ENCODE measurements at places on chromosomes 6 and 20.
A peak's percentile ranks its signal among the peaks of the same experiment; 100 is the strongest.

DNA sequence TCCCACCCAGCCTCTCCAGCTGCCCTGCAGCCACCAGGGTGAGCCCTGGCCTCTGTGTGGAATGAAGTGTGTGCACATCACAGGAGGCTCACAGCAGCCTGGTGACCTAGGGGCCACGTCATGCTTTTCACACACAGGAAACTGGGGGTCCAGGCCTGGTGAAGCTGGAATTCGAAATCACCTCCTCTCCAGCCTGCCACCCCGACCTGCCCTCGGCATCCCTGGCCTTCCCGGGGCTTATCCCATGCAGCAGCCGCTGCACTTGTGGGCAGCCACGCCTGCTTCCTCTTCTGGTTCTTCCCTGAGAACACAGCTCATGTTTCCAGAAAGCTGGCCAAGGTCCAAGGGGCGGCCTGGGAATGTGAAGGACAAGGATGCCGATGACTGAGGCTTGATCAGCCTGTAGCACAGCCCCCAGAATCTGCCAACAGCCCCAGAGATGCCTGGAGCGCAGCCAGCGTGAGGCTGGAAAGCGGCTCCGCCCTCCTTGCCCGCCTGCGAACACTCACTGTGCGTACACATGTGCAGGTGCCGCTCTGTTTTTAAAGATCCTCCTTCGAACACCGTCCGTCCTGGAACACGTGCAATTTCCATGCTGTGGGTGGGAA is 4.2 kb upstream of the NTSR1 start:
- DNase-seq: peak; percentile 91

DNA sequence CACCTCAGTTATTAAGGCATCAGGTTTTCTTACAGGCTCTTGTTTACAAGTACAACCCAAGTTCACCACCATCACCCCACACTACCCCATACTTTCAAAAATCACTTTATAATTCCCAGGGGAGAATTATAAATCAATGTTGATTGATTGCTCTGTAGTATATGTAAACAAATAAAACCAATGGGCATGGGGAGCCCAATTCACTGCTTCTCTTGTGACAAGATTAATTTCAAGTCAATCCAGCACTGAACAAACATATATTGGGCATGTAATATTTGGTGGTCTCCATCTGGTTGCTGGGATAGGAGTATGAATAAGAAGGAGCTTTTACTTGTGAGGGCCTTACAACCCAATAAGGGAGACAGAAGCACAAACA is 95.8 kb downstream of the CLVS2 start:
- no peak for DNase-seq

DNA sequence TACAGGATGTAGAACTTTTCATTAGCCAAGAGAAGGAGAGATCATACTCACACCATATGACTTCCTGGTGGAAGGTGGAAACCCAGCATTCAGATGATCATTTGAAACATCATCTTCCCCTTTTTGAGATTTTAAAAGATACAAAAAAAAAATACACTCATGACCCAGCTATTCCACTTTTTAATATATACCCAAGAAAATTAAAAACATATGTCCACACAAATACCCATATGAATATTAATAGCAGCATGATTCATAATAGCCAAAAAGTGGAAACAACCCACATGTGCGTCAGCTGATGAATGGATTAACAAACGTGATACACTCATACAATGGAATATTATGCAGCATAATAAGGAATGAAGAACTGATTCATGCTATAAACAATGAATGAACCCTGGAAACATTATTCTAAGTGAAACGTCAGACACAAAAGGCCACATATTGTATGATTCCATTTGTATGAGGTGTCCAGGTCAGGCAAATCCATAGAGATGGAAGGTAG is 130.0 kb upstream of the SGK1 start:
- DNase-seq: peak; percentile 85

- DNase-seq: no peak
These were observed 5.1 kb downstream of the PEX6 start for GRCh38 chr6:42973926-42974325.

DNA sequence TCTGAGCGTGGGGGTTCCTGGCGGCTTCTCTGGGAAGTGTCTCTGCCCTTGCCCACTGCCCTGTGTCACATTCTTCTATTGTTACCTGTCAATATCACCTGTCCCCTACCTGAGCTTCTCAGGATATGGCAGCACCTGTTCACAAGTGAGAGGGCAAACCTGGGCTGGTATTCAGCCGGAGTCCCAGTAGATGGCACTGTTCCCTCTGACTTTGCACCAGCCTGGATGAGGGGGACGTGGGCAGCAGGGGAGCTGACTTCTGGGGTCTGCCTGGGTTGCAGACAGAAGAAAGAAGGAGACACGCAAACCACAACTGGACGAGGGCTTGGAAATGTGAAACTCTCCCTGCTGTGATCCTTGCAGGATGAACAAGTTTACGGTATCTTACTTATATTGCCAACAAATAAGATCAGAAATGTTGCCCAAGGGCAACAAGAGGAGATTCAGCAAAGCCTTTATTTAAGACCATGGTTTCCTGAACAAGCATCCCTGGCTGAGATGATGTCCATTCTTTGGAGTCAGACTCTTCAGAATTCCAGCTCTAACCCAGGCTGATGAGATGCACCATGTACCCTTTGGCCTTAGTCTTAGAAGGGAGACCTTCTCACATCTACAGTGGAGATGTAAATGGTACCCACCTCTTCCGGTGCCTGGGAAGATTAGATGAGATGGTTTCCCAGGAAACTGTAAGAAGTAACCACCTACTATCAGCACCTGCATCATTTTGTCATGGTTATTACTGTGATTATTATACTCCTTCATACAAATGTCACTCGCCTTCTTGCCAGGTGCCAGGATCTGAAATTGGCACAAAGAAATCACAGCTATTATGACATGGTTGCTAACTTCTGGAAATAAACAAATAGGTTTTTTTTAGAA is 400.0 kb upstream of the CDH4 start:
- no peak for DNase-seq

DNA sequence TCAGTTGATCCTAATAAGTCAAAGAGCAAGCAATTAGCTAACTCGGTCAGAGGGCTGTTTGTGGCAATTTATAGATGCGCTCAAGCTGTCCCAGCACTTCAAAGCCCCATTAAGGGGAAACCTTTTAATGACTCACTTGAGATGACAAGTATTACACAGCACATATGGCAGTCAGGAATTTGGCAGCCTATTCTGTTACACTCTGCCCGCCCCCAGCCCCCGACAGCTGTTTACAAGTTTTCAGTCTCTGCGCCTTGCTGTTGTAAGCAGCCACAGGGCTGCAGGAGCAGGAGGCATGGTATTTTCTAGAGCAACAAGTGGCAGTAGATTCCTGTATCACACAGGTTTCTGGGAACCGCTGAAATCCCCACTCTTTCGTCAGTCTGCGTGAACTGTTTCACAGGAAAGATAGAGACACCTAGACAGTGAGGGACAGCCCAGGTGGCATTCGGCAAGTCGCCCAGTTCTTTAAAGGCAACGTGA is 263.0 kb downstream of the FOXC1 start:
- DNase-seq: peak; percentile 32

DNA sequence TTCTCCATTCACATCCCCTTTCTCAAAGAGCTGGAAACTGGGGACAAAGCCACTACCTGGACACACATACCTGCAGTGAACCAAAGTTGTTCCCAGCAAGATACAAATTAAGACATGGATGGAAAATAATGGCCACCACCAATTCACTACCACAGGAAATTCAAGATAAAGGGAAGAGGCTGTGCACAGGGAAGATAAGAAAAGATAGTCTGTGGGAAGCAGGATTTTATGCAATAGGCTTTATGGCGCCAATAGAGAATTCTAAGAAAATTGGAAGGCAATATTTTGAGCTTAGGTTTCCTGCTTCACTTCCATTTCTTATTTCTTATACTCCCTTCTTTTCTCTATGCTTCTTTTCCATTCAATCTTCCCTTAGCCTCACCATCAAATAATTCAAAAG is 9.9 kb downstream of the GPX6 start:
- no peak for DNase-seq

DNA sequence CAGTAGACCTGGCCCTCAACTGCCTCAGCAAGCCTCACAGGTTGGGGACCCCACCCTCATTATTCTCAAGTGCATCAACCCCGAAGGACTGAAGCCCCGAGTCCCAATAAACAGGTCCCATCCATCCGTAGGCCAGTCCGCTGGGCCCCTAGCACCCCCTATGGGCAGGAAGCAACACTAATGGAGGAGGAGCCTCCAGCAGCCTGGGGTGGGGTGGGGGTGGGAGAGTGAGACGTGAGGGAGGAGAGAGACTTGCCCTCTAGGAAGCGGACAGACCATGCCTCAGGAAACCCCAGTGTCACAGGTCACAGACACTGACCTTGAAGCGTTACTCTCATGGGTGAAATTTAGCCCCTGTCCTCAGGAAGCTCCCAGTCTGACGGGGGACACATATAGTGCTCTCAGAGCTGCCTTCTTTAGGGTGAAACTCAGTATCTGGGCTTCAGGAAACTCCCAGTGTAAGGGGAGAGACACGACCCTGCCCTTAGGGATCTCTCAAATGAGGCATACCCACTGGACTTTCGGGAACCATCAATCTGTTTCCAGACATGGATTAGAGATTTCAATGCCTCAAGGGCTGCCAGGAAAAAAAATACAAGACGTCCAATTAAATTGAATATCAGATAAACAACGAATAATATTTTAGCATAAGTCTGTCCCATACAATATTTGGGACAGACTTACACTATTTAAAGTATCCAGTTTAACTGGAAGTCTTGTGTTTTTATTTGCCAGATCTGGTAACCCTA is 125.8 kb downstream of the MRPL14 start:
- DNase-seq: no peak

DNA sequence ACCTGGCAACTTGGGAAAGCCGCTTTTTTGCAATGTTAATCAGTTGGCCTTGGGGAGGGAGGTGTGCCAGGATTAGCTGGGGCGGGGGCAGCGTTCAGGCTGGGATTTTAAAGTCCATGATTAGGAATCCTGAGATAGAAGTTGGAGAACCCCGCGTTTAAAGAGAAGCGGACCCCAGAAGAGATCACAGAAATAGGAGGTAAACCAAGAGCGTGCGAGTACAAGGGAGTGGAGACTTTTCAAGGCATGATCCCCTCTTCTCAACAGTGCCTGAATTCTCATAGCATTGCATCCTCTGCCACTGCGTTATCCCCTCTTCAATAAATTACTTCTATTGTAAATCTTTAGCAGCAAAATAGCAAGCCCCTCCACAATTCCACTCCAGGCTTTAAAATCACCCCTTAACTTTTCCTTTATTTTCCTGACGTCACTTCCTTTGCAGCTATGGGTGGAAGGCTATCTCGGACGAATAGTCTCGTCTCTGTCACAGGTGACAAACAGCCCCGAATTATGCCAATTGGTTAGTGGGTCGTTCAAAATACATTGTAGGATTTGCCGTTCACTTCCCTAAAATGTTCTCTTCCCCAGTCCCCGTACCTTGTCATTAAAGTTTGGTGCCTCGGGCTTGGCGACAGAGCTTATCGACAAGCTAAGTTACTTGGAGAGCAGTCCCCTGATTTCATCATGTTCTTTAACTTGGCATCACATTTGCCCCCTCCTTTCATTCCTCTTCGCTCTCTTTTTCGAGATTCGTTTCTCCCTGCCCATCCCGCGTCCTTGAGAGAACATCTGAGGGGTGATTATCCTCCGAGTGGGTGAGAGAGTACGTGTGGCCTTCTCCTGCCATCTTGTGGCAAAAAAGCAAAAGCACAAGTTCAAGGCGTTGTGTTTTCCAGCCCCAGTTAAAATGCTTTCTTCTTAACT is 17.1 kb downstream of the OR2B2 start:
- peak; percentile 89 for DNase-seq

- peak; percentile 28 for DNase-seq
These were observed 118.9 kb downstream of the ARMC2 start for GRCh38 chr6:108966855-108967755.

- DNase-seq: peak; percentile 76
These were observed 8.1 kb downstream of the SYNJ2 start for GRCh38 chr6:157989541-157990289.

- no peak for DNase-seq
These were observed 112.2 kb downstream of the TASP1 start for GRCh38 chr20:13526551-13526950.

DNA sequence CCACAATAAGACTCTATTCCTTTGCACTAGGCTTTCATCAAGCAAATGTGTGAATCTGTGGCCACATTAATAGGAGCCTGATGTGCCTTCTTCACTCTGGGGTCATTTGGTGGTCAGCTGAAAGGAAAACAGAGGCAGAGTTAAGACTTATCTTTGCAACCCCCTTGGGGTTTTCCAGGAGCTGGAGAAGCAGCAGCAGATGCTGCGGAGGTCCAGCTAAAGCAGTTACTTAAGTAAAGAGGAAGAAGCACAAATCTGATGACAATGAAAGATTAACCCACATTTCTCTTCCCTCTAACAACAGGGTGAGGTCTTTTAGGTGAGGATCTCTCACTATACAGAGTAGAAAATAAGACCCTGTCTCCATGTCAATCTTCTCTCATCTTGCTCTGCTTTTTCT is 45.4 kb upstream of the QKI start:
- no peak for DNase-seq

GRCh38 chr6:56515081-56515905 is 127.4 kb downstream of the DST start:
- no peak for DNase-seq

- no peak for DNase-seq
These were observed at the start of gene AIG1 for GRCh38 chr6:143060806-143061596. AIG1 (plus strand) TSS chr6:143060889; CDS start chr6:143060926, 37 bp downstream.

DNA sequence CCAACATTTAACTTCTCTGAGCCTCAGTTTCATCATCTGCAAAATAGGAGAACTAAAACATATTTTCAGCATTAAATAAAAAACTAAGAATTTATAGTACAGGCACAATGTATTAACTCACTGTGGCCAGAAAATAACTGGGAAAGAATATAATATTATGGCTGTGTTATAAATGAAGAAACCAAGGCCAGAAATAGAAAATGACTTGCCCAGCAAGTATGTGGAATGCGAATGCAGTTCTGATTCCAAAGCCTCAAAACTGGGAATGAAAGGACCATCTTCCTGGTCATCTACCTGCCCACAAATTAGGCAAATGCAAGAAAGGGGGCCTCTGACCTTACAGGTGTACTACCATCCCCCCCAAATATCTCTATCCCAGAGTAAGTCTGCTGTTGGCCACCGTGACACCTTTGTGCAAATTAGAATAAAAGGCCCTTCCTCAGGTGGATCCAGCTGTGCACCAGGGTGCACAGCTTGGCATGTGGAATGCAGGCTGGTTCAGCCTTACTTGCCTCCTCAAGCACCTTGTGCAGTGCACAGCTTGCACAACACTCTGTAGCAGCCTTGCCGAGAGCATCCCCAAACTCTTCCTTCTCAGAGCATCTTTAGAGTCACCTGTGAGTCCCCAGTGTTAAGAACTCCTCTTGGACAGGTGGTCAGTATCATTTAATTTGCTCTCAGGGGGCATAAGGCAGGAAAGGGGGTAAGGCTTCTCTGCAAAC is 4.4 kb downstream of the SLC13A3 start:
- DNase-seq: no peak

DNA sequence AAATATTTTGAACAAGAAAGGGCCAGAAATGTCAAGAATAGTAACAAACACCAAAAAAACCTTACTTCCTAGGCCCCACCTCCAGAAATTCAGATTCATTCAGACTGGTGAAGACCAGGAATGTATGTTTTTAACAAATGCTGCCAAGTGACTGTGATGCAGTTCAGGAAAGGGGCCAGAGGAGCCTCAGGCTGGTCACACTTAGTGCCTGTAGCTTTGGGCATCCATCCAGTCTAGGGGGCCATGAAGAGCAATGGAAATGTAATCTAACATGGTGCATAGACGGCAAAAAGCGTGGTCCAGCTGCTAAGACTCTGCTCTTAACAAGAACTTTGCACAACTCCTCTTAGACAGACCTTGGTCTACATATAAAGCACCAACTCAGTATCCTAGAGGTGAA is 7.1 kb downstream of the GJA1 start:
- no peak for DNase-seq

Data from astrocyte of the spinal cord (primary cell).